ENCODE measurements at places on chromosomes 2 and 18. TPM values are rescaled to one million over a fixed set of nuclear protein-coding genes. Genes with fewer than 3 reads are reported as not detected.

The PPP4R3B gene
- total RNA-seq, result 54.1 TPM

The ERBB4 gene
- total RNA-seq, result 8.5 TPM

The SLC25A12 gene
- 25.4 TPM for total RNA-seq

The PAX3 gene
- 0.41 TPM for total RNA-seq

The CFAP65 gene
- not detected for total RNA-seq

The TNFRSF11A gene
- 0.38 TPM for total RNA-seq

The TCF23 gene
- 0.04 TPM for total RNA-seq

The CRYGC gene
- not detected for total RNA-seq

The MAT2A gene
- total RNA-seq, result 263 TPM

The TTC39C gene
- total RNA-seq, result 24.7 TPM

The ACVR1 gene
- total RNA-seq, result 24.7 TPM

The UGT1A6 gene
- total RNA-seq, result not detected

The GREB1L gene
- 25.5 TPM for total RNA-seq

The IL18R1 gene
- 0.71 TPM for total RNA-seq

The ANKRD30BL gene
- not detected for total RNA-seq

The SGPP2 gene
- total RNA-seq, result 0.23 TPM

The GALNT5 gene
- total RNA-seq, result 1.3 TPM

The ZNF396 gene
- 1.8 TPM for total RNA-seq

The PDCL3 gene
- 20.6 TPM for total RNA-seq

The LAPTM4A gene
- total RNA-seq, result 216 TPM

The SCG2 gene
- 2.3 TPM for total RNA-seq

The OTOS gene
- not detected for total RNA-seq

The FSHR gene
- total RNA-seq, result not detected

The C2orf81 gene
- 8.8 TPM for total RNA-seq

The RGPD3 gene
- total RNA-seq, result 0.09 TPM

The RBM44 gene
- total RNA-seq, result 0.69 TPM

The CLEC4F gene
- not detected for total RNA-seq

The SERPINB5 gene
- total RNA-seq, result 0.13 TPM
